ENCODE measurements at places on chromosomes 5 and 9. TPM values are rescaled to one million over a fixed set of nuclear protein-coding genes. Genes with fewer than 3 reads are reported as not detected.

Gene MARCHF11
- not detected for total RNA-seq

Gene LSM11
- 1.8 TPM for total RNA-seq

Gene LHX6
- 11.3 TPM for total RNA-seq

GRCh38 chr9:12461763-12462460, 231.3 kb upstream of the TYRP1 start:
- H3K4me3 ChIP-seq, result no peak overlapping the region
- no peaks in the 10 kb centered on the region for H3K36me3 ChIP-seq
- no peaks in the 10 kb centered on the region for H3K4me1 ChIP-seq

GRCh38 chr5:75364571-75365280, 27.7 kb downstream of the HMGCR start:
- peaks cover 12% of the 10 kb centered on the region for H3K36me3 ChIP-seq
- DNase-seq, result no peak
- H3K27ac ChIP-seq, result no peak overlapping the region

- no peak for DNase-seq
- H3K36me3 ChIP-seq, result peaks cover 36% of the 10 kb centered on the region
- peaks cover 46% of the 10 kb centered on the region for H3K4me1 ChIP-seq
Observed at GRCh38 chr5:172771439-172772111, 580 bp upstream of the DUSP1 start.

DNA sequence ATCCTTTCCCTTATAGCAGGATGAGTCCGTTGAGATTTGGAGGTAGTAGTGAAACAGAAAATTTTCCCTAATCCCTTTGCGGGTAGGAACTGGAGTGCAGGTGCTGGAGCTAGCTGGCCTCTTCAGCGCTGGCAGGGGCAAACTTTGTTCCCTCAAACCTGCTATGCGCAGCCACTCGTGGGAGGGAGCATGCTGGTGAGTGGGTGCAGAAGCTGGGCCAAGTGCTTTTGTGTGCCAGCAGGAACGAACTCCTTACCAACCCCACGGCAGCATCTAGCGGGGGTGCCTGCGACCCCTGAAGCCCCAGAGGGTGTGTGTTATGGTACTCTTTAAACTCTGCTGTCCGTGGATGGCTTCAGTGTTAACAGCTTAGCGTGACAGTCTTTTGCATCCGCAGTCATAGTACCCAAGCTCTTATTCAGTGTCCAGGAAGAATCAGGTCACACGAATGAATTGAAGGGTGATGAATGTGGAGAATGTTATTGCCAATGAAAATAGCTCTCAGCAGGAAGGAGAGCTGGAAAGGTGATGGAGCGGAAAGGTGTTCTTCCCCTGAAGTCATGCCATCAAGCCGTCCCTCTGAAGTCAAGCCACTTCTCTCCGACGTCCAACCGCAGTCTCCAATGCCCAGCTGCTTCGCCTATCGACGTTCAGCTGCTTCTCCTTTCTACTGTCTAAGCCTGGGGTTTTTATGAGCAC, 1445.1 kb upstream of the CDH9 start:
- no peaks in the 10 kb centered on the region for H3K36me3 ChIP-seq
- H3K4me3 ChIP-seq, result no peak overlapping the region
- H3K4me1 ChIP-seq, result no peaks in the 10 kb centered on the region

DNA sequence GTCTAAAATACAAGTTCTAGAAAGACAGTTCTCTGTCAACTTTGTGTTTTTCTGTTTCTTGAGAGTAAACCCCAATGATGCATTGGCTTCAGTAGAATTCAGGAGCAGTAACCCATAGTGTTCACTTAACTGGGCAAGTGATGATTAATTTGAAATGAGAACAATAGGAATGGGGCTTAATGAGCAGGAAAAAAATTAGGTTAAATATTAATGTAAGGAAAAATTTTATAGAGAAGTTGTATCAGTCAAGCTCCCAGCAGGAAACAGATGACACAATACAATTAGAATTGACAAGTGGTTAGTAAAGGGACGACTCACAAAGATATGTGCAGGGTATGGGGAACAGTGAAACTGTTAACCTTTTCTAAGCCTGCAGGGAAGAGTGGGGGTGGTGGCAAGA, 38.2 kb downstream of the ENTREP1 start:
- H3K27me3 ChIP-seq, result no peaks in the 10 kb centered on the region
- no peaks in the 10 kb centered on the region for H3K4me1 ChIP-seq
- no peaks in the 10 kb centered on the region for H3K36me3 ChIP-seq

GRCh38 chr9:105828596-105829213, 134.4 kb downstream of the TMEM38B start:
- H3K27ac ChIP-seq, result no peak overlapping the region
- no peaks in the 10 kb centered on the region for H3K36me3 ChIP-seq
- no peak overlapping the region for H3K4me3 ChIP-seq
- no peak for DNase-seq
- H3K4me1 ChIP-seq, result no peaks in the 10 kb centered on the region
- H3K27me3 ChIP-seq, result no peaks in the 10 kb centered on the region

GRCh38 chr9:111451570-111451969, 32.6 kb downstream of the ECPAS start:
- H3K4me1 ChIP-seq, result peaks cover 7% of the 10 kb centered on the region
- no peak overlapping the region for H3K27ac ChIP-seq
- H3K36me3 ChIP-seq, result no peaks in the 10 kb centered on the region
- DNase-seq, result no peak

DNA sequence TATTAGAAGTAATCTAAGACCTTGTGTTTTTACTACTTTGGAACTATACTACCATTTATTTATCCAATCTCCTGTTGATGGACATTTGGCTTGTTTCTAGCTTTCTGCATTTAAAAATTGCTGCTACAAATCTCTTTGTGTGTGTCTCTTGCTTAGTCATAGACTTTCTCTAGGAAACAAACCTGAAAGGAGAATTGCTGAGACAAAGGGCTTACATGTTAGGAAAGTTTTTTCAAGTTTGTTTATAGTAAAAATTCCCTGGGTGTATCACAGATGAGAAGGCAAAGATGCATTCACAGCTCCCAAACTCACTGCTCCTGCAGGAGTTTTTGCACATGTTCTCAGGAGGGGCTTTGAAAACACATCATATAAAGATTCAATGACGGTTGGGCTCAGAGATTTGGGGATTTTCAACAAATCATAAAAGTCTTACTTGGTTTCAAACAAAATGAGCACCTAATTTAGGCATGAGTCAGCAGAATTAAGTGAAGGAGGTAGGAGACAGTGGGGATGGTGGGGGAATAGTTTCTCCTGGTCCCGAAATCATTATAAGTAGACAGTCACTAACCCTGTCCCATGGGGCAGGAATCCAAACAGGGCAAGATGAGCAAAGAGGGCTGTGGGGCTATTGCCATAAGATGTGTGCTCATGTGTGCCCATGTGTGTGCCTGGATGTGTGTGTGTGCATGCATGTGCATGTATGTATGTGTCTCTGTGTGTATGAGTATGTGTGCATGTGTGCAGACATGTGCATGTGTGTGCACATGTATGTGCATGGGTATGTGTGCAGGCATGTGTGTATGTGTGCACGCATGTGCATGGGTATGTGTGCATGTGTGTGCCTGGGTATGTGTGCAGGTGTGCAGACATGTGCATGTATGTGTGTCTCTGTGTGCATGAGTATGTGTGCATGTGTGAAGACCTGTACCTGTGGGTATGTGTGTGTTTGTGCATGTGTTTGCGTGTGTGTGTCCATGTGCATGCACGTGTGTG, 43.4 kb upstream of the S1PR3 start:
- no peaks in the 10 kb centered on the region for H3K36me3 ChIP-seq
- peaks cover 8% of the 10 kb centered on the region for H3K4me1 ChIP-seq
- H3K27me3 ChIP-seq, result no peaks in the 10 kb centered on the region
- H3K4me3 ChIP-seq, result no peak overlapping the region
- H3K27ac ChIP-seq, result no peak overlapping the region
